Neural progenitor cell (in vitro differentiated cells): ENCODE measurements at places on chromosomes 6 and 20. TPM values are rescaled to one million over a fixed set of nuclear protein-coding genes. Genes with fewer than 3 reads are reported as not detected.

DNA sequence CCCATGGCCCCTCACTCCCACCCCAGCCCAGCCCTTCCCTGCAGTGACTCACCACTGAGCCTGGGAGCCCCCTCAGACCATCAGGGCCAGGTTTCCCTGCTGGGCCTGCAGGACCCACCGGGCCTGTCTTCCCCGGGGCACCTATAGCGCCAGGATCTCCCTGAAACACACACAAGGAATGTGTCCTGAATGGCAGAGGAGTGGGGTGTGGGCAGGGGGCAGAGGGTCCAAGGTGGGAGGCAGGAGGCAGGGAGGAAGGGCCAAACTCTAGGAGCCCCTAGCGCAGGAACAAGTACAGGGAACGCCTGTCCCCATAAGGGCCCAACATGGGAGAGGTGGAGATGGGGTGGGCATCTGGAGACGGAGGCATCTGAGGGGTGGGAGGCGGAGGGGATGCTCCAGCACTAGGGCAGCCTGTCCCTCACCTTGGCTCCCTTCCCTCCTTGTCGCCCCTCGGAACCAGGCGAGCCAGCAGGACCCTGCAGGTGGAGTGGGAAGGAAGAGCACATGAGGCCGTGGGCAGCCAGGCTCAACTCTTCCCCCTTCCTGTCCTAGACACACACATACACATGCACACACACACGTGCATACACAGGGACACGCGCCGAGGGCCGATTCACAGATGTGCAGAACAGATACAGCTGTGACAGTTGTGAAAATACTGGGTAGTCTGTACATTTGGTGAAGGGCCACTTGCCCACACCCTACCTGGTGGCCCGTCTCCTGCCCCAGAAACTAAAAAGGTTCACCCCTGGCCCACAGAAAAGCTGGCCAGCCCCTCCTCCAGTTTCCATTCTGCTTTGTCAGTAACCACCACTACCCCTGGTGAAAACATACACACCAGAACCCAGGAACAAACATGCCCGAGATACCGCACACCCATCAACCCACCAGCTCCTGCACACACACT, 24.6 kb downstream of the COL11A2 start:
- DNase-seq: no peak
- no peak overlapping the region for H3K27ac ChIP-seq
- no peak overlapping the region for H3K4me3 ChIP-seq
- peaks cover under 1% of the 10 kb centered on the region for H3K27me3 ChIP-seq
- no peaks in the 10 kb centered on the region for H3K36me3 ChIP-seq

- no peak overlapping the region for H3K4me3 ChIP-seq
- H3K4me1 ChIP-seq: no peaks in the 10 kb centered on the region
- DNase-seq: no peak
- H3K27ac ChIP-seq: no peak overlapping the region
Measured at GRCh38 chr20:25686081-25687067, 10.3 kb downstream of the ZNF337 start.

DNA sequence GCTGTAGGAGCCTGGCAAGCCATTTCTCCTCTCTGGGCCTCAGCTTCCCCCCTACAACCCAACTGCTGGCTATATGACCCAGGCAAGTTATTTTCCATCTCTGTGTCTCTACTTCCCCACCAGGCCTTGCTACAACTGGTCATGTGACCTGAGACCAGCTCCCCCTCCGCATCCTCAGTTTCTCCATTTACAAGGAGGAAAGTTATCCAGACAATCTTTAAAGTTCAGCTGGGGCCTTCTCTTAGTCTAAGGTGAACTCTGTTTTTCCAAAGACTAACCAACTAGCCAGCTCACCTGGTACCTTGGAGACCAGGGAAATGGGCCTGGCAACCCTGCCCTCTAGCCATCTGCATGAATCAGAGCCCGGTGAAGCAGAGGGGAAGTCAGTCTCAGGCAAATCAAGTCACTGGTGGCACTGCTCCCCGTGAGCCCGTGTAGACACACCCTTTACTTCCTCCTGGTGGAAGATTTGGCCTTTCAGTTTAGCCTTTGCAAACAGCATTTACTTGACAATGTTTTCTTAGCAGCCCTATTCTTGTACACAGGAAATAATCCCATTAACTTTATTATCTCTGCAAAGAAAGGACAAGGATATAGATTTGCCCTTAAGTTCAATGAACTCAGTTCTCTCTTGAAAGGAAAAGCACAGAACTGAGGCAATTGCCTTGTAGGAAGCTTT, 157.7 kb downstream of the VEGFA start:
- no peaks in the 10 kb centered on the region for H3K27me3 ChIP-seq
- no peak overlapping the region for H3K4me3 ChIP-seq

DNA sequence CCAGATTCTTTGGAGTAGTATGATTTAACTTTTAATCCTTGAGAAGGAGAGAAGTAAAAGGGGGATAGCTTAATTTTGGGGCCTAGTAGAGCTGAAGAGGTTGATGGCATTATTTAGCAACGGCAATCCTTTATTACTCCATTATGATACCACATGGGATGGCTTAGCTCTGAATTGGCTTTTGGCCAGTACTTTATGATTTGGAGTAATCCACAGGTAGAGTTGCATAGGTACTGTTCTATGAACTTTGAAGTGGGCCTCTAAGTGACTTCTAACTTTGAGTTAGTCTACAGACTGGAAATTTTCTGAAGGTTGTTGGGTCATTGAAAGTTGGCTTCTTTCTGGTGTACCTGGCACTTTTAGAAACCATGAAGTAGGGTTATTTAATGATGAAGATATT, 11.6 kb downstream of the YWHAB start:
- no peaks in the 10 kb centered on the region for H3K4me1 ChIP-seq
- H3K27me3 ChIP-seq: no peaks in the 10 kb centered on the region
- no peaks in the 10 kb centered on the region for H3K36me3 ChIP-seq

DNA sequence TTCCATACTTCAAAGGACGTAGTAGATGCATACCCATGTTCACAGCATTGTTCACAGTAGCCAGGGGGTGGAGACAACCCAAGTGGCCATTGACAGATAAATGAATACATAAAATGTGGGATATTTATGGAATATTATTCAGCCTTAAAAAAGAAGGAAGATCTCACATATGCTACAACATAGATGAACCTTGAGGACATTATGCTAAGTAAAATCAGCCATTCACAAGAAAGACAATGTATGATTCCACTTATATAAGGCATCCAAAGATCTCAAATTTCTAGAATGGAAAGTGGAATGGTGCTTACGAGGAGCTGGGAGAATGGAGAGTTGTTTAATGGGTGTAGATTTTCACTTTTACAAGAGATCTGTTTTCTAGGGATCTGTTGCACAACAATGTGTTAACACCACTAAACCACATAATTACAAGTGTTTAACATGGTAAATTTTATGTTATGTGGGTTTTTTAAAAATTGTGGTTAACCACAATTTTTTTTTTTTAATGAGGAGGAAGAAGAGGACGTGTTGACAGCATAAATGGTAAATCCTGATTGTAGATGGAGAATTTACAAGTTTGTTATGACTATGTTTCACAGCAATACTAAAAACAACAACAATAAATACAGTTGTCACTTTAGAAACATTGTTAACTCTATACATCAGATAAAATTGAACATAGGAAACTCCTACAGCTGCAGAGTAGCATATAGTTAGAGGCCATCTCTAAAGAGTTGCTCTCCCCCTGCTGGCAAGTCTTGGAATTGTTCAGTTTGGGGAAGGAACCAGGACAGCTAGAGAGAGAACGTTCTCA, 41.6 kb downstream of the CCN2 start:
- peak; percentile 75 for DNase-seq
- no peaks in the 10 kb centered on the region for H3K27me3 ChIP-seq
- H3K4me3 ChIP-seq: no peak overlapping the region

GRCh38 chr6:51432481-51432880, 613.8 kb downstream of the TFAP2B start:
- no peak overlapping the region for H3K4me3 ChIP-seq
- no peak overlapping the region for H3K27ac ChIP-seq
- no peaks in the 10 kb centered on the region for H3K27me3 ChIP-seq
- no peak for DNase-seq
- H3K36me3 ChIP-seq: no peaks in the 10 kb centered on the region

DNA sequence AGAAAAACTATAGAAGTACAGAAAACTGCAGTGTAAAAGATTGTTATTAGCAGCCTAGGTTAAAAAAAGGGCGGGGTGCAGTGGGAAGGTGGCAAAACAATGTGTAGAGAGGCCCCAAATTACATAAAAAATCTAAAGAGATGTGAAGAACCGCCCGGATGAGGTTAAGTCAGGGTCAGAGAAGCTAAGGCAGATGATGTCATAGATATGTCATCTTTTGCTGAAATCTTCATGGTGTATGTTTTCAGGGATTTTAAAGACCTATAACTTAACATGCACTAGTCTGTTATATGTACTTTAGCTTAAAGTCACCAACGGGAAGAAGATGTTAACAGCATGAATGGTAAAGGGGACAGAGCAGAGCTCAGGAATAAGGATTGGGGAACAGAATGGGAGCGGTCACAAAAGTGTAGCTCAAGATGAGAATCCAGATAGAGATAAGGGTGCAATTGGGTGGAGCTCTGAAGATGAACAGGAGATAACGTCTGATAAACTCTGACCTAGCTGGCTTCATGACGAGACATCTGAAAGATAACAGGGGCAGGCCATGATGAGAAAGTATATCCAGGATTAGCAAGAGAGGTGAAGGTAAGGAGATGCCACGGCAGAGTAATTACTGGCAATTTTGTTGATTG, 83.4 kb downstream of the TFAP2A start:
- H3K27me3 ChIP-seq: no peaks in the 10 kb centered on the region
- no peaks in the 10 kb centered on the region for H3K36me3 ChIP-seq
- no peaks in the 10 kb centered on the region for H3K4me1 ChIP-seq
- no peak for DNase-seq
- H3K4me3 ChIP-seq: no peak overlapping the region

GRCh38 chr20:1075616-1076015, 42.8 kb upstream of the PSMF1 start:
- no peaks in the 10 kb centered on the region for H3K4me1 ChIP-seq
- no peaks in the 10 kb centered on the region for H3K36me3 ChIP-seq
- H3K4me3 ChIP-seq: no peak overlapping the region
- no peak overlapping the region for H3K27ac ChIP-seq
- no peak for DNase-seq
- no peaks in the 10 kb centered on the region for H3K27me3 ChIP-seq

GRCh38 chr20:63264000-63264399, 8.6 kb upstream of the ARFGAP1 start:
- no peaks in the 10 kb centered on the region for H3K27me3 ChIP-seq
- DNase-seq: no peak
- no peaks in the 10 kb centered on the region for H3K36me3 ChIP-seq
- no peak overlapping the region for H3K27ac ChIP-seq
- peaks cover 22% of the 10 kb centered on the region for H3K4me1 ChIP-seq
- H3K4me3 ChIP-seq: no peak overlapping the region

GRCh38 chr20:44471481-44471882, 4.2 kb upstream of the TTPAL start:
- DNase-seq: peak; percentile 37
- H3K4me1 ChIP-seq: peaks cover 5% of the 10 kb centered on the region
- no peak overlapping the region for H3K4me3 ChIP-seq
- H3K27me3 ChIP-seq: no peaks in the 10 kb centered on the region
- no peaks in the 10 kb centered on the region for H3K36me3 ChIP-seq
- H3K27ac ChIP-seq: no peak overlapping the region

NKAIN4 gene
- total RNA-seq: 9.7 and 28.4 TPM in 2 replicates

C20orf141 gene
- total RNA-seq: not detected in 2 replicates

GRM1 gene
- total RNA-seq: 0.50 and 0.79 TPM in 2 replicates

RBCK1 gene
- 24.3 and 60.7 TPM in 2 replicates for total RNA-seq

RAB5IF gene
- total RNA-seq: 69.5 and 90.1 TPM in 2 replicates

RIPPLY2 gene
- not detected in 2 replicates for total RNA-seq

MAN1A1 gene
- total RNA-seq: 4.0 and 5.2 TPM in 2 replicates

PRPH2 gene
- total RNA-seq: 0.06 TPM in 1 of 2 replicates, not detected in the other

TSPO2 gene
- not detected in 2 replicates for total RNA-seq

MMP24 gene
- total RNA-seq: 1.4 and 1.9 TPM in 2 replicates

SRSF12 gene
- total RNA-seq: 19.2 and 23.2 TPM in 2 replicates
